ENCODE measurements at places on chromosomes 2 and 18.

DNA sequence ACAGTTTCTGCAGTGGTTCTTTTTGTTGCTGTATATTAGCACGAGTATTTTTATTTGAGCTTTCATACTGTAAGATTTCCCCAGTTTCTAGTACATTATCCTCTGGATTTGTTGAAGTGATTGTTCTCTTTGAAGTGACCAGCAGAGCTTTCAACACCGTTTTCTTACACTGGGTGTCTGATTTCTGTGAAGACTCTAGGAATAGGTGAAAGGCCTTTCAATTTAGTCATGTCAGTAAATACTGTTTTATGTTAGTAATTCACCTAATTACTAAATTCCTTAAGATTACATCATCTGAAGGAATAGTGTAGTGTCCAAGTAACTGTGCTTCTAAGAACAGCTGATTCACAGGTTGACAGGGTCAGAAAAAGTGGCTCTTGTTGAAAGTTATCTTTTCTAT, 2.3 kb downstream of the PPM1B start:
- no peak for DNase-seq

- DNase-seq, result no peak
Observed at GRCh38 chr18:36340246-36340645, 42.7 kb downstream of the FHOD3 start.

DNA sequence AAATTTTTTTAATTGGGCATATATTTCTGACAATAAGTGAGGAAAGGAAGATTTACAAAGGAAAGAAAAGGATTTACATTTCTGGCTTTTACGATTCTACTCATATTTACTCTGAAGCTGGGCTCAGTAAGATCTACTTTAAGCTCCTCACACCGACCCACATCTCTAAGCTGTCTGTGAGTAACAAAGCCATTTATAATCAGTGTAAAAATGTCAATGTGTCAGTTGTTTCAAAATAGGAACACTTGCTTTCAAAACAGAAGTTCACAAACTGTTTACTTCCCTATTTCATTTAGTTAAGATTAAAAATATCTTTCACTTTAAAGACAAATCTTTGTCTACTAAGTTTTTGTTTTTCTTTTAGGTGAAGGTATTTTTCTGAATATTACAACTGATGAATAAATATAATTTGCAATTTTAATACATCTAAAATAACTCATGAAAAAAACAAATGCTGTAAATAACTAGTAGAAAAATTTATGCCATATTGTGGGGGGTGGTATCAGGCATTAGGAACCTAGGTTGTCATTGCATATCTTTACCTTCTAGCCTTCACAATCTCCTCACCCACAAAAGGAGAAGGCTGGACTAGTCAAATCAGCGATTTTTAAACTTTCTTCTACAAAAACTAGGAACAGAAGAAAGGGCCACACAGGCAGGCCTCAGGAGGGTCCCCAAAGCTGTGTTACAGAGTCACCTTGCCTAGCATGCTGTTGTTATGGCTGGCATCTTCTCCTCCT, 64.5 kb downstream of the TMEM131 start:
- DNase-seq, result peak; percentile 64

DNA sequence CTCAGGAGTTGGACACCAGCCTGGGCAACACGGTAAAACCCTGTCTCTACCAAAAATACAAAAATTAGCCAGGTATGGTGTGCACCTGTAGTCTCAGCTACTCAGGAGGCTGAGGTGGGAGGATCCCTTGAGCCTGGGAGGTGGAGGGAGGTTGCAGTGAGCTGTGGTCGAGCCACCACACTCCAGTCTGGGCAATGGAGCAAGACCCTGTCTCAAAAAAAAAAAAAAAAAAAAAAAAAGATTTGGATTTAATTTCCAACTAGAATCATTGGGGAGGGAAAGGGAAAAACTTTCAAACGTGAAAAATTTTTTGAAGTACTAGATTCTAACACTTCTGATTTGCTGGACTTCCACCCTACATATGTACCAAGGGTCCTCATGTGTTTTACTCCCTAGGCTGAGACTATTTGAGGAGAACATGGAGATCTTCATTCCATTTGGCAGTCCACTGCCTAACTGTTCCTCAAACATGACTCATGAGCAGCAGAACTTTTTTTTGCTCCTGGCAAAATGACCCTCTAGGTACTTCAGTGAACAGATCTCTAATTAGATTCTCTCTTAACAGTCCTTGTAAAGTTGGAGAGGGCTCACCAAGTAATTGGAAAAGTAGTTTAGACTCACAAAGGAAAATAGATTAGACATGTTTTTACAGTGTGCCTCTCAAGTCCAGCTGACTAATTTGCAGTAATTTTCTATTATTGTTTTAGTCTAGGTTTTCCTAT, 267.6 kb downstream of the METTL4 start:
- no peak for DNase-seq

DNA sequence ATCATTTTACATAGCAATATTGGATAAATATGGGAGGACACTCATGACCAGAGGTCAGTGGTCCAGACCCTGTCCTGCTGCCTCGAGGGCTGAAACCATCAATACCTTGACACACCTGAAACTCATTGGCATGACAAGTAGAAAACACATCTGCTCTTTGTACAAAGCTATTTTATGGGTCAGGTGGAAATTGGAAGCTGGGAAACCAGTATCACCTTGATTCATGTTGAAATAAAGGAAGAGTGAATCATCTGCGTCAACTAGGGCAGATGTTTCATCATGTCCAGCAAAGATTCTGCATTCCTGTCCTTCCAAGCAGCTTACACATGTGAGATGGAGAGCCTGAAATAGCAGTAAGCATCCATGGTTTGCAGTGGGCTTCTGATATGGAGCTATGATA, 80.0 kb upstream of the ERBB4 start:
- no peak for DNase-seq

DNA sequence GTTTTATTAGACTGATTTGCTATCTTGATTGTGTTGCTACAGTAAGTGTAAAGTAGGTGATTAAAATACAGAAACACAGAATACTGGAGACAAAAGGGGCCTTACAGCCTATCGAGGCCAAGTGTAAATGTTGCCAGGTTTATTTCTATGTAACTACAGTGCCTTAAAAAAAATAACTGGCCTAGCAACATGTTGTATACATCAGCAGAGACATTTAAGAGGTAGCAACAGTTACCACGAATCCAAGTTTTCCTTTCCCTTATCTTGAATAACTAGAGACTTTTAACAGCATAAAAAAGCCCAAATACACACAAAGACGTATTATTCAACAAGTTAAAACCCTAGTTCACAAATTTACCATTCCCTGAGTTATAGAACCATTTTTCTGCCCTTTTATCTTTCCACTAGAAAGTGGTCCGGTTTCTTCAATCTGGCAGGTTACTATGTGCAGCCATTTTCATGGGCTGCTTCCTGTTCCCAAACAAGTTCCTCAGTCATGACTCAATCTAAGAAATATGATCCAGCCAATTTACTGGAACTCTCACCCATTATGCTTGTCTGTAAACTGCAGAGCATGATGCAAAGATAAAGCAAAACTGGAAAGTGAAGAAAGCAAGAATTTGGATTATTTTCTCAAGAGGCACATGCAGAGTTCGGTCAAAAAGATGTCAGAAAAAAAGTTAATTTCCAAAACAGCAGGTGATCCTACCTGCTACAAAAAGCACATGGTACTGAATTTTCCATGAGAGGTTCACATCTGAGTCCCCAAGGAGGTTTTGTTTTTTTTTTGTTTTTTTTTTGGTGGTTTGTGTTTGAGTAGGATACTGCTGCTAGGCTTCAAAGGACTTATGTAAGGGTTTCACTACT, 22.2 kb downstream of the NFE2L2 start:
- DNase-seq, result no peak

DNA sequence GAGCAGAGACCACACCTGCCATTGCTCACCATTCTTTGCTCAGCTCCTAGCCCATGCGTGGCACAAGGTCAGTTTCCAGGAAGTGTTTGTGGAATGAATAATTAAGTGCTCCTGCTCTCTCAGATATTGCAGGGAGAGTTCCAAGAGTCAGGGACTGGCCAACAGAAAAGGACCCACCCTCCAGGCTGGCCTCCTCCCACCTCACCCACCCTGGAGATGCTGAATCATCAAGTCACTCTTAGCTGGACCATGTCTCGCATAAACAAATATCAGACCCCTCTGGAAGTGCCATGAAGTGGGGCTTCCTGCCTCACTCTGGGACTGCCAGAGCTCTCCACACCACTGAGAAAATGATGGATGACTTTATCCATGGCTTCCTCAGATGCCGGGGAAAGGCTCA, 256.0 kb downstream of the TNS1 start:
- DNase-seq, result no peak

DNA sequence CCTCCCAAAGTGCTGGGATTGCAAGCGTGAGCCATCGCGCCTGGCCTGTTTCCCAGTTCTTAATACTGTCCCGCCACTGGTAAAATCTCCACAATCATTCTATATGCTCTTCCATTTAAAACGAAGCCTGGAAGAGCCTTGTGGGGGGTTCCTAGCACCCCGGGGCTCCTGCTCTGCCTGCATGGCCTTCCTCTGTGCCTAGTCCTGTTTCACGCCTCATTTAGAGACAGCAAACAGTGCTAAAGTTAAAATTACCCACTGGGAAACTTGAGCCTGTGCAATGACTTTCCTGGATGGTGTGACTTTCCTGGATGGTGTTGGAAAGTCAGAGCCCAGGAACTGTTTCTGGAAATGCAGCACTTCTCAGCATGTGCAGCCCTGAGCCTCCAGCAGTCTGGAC, 55.0 kb downstream of the INPP5D start:
- DNase-seq, result no peak

DNA sequence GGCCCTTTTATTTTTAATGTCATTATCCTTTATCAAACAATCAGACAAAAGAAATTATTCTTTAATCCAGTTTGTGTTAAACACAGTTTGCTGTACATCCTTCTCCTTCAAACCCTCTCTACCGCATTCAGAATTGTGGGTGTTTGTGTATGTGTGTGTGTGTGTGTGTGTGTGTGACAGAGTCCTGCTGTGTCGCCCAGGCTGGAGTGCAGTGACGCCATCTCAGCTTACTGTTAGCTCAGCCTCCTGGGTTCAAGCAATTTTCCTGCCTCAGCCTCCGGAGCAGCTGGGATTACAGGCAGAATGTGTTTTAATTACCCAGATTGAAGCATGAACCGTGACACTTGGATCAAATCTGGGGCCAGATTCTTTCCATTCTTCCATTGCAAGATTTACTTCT, 723.7 kb downstream of the DCDC2C start:
- no peak for DNase-seq

- DNase-seq, result no peak
Observed at GRCh38 chr2:96565111-96565510, 28.6 kb downstream of the ARID5A start.

- no peak for DNase-seq
Observed at GRCh38 chr2:202406445-202406978, 30.4 kb downstream of the BMPR2 start.

GRCh38 chr18:61702007-61702406, 190.8 kb downstream of the RNF152 start:
- no peak for DNase-seq

DNA sequence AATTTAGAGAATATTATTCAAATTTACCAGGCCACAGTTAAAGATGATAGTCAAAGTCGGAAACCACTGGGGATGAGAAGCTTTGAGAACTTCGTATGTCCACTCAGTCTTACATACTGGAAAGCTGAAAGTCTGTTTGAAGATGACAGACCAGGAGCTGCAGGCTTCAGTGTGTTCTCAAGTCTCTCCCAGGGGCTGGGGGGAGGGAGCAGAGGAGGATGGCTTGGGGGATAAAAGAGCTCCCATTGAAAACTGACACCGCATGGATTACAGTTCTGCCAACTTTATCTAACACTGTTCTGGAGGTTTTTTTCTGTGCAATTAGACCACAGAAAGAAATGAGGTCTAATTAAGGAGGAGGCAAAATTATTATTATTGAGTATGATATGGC, 170.5 kb upstream of the ALKAL2 start:
- DNase-seq, result no peak

DNA sequence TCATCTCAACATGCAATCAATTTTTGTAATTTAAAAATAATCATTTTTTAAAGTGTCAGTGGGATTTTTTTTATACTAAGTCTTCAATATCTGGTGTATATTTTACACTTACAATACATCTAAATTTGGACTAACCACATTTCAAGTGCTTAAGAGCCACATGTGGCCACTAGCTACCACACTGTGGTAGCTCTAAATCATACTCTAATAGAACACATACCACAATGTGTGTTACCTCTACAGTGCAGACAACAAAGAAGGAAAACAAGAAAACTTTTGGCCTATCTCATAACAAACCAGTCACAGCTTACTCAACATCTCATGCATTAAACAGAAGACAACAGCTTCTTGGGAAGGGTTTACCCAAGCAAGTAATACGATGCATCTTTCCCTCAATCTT, 24.5 kb downstream of the PIAS2 start:
- no peak for DNase-seq

- no peak for DNase-seq
Observed at GRCh38 chr18:58989184-58989759, 124.6 kb downstream of the ZNF532 start.

Data from hematopoietic multipotent progenitor cell treated with erythropoietin and hydrocortisone succinate and interleukin-3 and kit ligand, for 4 days (in vitro differentiated cells).